ENCODE measurements at places on chromosomes 5 and 9.

GRCh38 chr9:98132806-98133631 is 14.0 kb upstream of the TRIM14 start:
- DNase-seq = no peak

DNA sequence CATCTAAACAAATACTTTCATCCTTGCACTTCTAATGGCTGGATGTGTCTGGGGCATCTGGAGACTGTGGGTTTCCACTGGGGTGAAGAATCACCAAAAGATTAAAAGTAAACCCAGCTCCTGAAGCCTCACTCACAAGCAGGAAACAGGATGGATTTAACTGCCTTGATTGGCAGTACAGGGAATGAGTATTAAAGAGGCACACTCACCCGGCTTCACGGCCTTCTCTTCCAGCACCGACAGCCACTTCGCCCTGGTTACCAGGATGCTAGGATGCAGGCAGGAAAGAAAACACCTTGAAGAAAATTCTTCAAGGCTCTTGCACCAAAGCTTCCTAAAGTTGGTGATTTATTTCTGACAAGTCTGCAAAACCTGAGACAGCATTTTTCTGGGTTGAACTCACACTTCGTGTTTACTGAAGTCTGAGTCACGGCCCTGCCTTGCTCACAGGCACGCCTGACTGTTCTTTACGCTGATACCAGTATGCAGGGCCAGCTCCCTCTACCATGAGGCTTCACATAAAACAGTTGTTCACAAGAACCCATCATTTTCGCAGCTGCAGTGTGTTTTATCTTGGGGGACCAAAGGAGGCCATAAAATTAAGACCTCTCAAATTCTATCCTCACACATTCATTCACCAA is 56.5 kb upstream of the ZNF354A start:
- DNase-seq = no peak

DNA sequence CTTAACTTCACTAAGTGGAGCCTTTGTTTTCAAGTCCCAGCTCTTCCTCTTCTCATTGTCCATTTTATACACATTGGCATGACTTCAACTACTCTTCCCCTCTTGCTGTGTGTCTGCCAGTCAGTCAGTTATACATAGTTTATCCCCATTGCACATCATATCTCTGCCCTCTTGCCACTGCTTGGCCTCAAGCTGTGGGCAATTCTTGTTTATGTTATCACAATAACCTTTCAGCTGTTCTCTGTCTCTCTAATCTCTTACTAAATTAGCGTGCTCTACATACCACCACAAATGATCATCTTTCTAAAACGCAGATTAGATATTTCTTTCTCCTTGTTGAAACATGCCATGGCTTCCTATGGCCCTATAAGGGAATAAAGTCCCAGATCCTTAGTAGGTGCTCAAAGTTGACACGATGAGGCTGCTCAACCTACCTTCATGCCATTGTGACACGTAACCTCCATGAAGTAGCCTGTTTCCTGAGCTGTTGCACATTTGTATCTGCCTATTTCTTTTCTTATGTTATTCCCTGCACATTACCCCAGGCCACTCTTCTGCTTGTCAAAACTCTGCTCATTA is 239.3 kb downstream of the GAS1 start:
- no peak for DNase-seq

DNA sequence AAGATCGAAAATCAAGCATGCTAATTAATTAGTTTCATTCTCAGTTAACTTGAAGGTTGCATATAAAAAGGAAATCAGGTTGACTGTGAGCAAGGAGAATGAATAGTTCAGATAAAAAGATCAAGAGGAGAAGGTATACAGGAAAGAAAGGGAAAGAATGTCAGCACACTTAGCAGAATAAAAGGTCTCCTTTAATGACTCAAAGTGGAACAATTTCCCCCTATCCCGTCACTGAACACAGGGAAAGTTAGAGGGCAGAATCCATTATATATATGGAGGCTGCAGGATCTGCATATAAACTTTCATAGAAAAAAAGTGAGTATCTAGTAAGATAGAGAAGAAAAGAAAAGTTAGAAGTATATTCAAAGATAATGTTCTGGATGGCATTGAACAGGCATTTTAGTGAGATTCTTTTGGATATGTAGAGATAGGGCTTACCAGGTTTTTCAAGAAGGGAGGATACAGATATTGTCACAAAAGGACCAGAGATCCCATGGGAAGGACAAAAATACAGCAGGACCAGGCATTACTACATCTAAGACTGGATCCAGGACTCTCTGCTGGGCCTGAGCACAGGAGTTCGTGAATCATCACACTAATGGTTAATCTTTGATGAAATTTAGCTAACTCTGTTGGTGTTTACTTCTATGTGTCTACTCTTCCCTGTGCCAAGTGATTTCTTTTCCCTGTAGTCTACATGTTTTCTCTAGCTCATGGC is 988.2 kb upstream of the ARRDC3 start:
- DNase-seq = no peak

DNA sequence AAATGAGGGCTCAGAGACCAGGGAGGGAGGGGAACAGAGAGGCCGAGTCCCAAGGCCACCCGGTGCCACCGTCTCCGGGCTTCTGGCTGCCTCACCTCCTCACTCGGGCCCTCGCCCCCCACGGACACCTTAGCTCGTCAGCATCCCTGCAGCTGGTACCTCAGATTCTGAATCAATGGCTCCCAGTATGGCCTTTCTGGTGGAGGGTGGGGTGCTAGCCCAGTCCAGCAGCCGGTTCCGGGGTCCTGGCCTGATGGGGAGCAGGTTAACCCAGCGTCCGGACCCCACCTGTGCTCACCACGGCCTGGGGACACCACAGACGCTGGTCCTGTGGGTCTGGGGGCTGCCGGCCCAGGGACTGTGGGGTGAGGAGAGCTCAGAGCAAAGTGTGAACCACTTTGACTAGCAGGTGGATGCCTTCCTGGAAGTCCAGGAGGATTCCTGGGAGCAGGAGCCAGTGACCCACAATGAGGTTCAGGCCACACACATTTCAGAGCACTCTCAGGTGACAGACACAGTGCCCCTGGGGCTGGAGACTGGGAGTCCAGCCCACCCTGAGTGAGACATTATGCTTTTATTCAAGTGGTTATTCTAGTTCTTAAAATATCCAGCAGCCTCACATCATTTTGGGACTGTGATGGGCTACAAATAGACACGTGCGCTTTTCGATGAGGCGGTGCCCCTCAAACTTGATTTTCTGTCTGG is 53.3 kb downstream of the AHRR start:
- no peak for DNase-seq

GRCh38 chr9:108270051-108270450 is 585.7 kb downstream of the ACTL7B start:
- no peak for DNase-seq

DNA sequence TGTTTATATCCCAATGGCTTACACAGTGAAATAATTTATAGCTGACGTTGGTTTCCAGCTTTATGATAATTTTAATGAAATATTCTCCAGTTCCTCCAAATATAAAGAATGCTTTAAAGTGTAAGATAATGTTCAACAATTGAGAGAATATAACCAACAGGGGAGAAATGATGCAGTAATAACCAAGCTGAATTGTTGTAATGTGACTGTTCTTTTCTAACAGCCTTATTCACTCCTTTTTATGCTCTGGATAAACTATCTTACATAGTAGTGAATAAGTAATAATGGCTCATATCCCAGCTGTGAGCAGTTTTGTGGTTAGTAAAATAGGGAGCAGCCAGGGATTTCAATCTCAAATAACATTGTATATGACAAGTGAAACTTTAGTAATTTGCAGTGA is 2348.7 kb upstream of the ACO1 start:
- DNase-seq = no peak

- no peak for DNase-seq
Observed at GRCh38 chr9:3299872-3300271, 225.9 kb downstream of the RFX3 start.

DNA sequence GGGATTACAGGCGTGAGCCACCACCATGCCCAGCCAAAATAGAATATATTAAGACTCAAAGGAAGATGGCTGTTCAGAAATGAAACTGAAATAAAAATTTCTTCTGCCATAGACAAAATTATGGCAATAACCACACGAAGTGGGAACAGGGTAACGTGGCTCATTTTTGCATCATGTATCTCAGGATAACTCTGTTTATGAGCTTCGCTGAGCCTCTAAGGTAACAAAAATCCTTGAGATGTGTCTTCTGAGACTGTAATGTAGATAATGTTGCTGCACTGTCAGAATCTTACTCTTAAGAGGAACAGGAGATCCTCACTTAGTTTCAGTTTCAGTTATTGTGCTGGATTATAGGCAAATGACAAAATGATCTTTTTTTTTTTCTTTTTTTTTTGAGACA is 153.8 kb downstream of the GOLPH3 start:
- no peak for DNase-seq

DNA sequence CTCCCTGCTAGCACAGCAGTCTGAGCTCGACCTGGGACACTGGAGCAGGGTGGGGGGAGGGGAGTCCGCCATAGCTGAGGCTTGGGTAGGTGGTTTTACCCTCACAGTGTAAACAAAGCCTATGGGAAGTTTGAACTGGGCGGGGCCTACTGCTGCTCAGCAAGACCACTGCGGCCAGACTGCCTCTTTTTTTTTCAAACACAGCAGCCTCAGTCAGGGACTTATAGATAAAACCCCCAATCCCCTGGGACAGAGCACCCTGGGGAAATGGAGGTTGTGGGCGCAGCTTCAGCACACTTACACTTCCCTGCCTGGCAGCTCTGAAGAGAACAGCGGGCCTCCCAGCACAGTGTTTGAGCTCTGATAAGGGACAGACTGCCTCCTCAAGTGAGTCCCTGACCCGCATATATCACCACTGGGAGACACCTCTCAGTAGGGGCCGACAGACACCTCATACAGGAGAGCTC is 151.1 kb upstream of the APC start:
- DNase-seq = no peak

GRCh38 chr5:97183100-97183929 is at the start of gene RIOK2:
Gene RIOK2 (minus strand): TSS chr5:97183247. CDS start chr5:97183191, 56 bp downstream.
- DNase-seq = peak; percentile 78

DNA sequence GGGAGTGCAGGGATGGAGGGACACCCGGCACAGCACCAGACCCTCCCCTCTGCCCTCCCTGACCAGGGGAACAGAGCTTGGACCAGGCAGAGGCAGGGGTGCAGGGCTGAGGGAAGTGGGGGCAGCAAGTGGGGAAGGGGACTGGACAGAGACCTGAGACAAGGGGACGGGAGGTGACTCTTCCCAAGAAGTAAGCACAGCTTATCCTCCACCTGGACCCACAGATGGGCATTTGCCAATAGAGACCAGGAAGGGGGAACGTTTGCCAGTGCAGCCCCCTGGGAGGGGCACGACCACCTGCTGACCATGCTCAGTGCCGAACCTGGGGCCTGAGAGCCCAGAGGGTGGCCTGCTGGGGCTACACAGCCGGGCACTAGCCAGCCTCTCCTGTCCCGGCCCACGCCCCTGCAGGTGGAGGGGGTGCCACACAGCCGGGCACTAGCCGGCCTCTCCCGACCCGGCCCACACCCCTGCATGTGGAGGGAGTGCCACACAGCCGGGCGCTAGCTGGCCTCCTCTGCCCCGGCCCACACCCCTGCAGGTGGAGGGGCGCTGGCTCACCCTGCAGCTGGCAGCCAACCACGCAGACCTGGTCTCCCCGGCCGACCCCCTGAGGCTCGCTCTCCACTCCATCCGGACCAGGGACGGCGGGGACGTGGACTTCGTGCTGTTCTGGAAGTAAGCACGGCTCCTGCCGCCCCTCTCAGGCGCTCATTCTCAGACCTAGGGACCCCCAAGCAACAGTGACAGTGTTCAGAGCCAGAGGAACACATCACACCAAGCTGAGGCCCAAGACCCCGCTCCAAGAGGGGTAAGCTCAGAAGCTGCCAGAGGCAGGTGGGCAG is 24.3 kb downstream of the GLT6D1 start:
- DNase-seq = no peak

DNA sequence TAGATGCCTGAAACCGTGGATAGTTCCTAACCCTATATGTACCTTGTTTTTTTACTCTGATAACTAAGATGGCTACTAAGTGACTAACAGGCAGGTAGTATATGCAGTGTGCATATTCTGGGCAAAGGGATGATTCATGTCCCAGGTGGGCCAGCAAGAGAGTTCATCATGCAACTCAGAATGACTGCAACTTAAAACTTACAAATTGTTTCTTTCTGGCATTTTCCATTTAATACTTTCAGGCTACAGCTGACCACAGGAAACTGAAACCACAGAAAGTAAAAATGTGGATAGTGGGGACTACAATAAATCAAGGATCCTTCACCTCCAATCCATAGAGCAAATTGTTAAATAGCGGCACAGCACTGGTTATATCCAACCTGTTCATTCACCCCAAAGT is 30.7 kb upstream of the VCAN start:
- no peak for DNase-seq

GRCh38 chr5:160494451-160494850 is 72.8 kb downstream of the PTTG1 start:
- DNase-seq = no peak

- DNase-seq = no peak
Observed at GRCh38 chr9:78325343-78325742, 28.4 kb downstream of the PSAT1 start.

GRCh38 chr5:59660737-59661136 is 232.8 kb downstream of the PDE4D start:
- no peak for DNase-seq

- no peak for DNase-seq
Observed at GRCh38 chr5:175682664-175683063, 24.8 kb downstream of the HRH2 start.

- no peak for DNase-seq
Observed at GRCh38 chr9:93678199-93679019, 102.0 kb downstream of the PHF2 start.

DNA sequence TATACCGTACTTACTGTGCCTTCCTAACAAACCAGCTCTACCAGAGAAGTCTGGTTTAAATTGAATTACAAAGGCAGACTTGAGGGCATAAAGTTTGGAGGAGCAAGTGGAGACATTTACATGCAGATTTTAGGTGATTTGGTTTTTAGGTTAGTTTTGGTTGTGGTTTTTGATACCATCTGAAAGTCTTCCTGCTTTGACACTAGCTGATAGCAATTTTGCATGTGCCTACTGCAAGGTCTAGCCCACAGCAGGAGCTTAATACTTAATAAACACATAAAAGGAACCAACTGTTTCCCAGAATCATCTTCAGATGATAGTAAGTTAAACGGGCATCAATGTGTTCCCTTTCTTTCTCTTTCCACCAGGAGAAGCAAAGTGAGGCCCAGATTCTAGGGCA is 3.4 kb upstream of the ESM1 start:
- no peak for DNase-seq

- no peak for DNase-seq
Observed at GRCh38 chr5:147170603-147171002, 64.2 kb upstream of the STK32A start.

- peak; percentile 23 for DNase-seq
Observed at GRCh38 chr9:95506678-95507463, 9.9 kb downstream of the PTCH1 start.

All from T-helper 9 cell (primary cell).